ENCODE measurements at places on chromosomes 2 and 18.

GRCh38 chr2:234953116-234954031 lies 1.6 kb downstream of the SH3BP4 start:
- no peak for DNase-seq

GRCh38 chr2:95023222-95023597 lies 2.3 kb upstream of the MAL start:
- no peak for DNase-seq

DNA sequence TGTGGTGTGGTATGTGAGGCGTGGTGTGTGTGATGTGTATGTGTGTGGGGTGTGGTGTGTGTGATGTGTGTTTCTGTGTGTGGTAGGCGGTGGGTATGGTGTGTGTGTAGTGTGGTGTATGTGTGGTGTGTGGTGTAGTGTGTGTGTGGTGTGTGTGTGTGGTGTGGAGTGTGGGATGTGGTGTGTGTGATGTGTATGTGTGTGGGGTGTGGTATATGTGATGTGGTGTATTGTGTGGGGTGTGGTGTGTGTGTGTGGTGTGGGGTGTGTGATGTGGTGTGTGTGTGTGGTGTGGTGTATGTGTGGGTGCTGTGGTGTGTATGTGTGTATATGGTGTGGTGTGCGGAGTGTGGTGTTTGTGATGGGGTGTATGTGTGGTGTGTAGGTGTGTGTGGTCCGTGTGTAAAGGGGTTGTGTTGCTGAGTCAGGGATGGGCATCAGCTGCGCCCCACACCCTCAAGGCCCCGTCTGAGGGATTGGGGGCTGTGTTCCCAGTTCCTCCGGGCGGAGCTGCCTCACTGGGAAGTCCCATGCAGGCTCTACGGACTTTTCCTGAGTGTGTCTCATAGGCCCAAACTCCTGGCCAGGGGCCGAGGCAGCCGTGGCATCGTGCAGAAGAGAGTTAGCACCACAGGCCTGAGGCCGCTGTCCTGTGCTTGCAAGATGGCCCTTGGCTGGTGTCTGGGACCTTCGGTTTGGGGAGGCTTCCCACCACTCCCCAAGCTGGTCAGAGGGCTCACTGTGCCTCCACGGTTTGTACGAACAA lies 18.2 kb upstream of the ARL4C start:
- no peak for DNase-seq

- no peak for DNase-seq
Measured at GRCh38 chr2:48779019-48779716, 23.6 kb upstream of the LHCGR start.

DNA sequence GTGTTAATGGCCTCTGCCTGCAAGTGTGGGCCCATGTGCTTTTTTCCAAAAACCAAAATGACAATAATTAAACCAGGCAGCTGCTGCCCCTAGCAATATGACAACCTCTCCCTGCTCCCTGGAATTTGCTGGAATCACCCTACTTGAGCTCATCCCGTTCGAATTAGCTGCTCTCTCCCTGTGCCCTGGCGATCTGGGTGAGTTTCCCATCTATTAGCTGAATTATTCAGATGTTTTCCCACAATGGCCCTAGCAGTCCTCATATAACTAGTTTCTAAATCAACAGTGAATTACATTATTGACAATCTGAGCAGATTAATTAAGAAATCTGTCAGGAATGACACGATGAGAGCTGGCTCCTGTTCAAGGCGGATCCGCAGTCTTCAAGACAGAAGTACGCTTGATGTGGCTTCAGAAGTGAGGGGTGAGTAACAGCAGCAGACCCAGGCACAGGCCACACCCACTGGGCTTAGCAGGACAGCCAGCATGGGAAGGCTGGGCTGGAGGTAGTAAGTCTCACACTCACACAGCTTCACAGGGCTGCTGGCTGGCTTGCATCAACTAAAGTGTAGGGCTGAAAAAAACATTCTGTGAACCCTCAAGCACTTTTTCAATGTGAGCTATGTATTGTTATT lies 366.2 kb upstream of the ID2 start:
- DNase-seq: no peak

DNA sequence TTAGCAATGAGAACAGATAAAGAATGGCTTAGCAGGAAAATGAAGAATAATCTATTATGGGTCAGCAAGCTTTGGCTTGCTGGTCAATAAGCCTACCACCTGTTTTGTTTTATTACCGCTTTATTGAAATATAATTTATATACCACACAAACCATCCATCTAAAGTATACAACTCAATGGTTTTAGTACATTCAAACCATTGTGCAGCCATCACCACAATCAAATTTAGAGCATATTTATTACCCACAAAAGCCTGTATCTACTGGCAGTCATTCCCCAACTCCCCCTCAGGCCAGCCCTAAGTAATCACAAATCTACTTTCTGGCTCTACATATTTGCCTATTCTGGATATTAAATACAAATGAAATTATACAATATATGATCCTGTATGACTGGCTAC lies 17.2 kb downstream of the PPP3R1 start:
- DNase-seq: no peak

DNA sequence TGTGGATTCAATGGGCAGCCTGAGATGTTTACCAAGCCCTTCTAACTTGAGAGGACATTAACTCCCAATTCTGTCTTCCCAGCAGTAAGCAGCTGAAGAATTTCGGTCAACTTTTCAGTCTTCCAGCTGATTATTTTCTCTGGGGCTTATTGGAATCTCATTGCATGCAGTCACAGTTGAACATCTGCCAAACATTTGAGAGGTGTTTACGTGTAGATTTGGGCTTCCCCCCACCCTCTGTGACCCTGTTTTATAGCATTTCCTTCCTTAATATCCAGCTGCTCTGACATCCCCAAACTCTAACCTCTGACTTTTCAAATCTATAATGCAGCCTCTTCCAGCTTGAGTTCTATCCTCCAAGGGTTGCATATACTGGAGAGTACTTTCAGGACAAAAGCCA lies 16.5 kb upstream of the VIT start:
- no peak for DNase-seq

DNA sequence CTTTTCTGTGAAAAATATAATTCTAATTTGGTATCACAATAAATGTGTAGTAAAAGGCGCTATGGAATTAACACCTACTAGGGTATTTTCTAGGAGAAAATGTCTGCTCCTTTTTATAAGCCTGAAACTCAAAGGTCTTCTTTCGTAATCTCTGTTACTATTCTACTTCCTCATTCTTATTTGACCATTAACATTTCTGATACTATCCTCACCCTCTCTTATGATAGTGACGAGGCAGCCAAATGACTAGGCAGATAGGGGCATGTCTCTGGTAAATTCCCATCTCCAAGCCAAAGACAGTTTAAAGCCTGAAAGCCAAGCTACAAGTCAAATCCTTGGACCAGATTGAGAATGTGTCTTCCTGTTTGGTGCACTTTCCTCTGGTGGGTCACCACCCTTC lies 251.7 kb downstream of the LRRTM4 start:
- no peak for DNase-seq

GRCh38 chr2:160931531-160931930 lies 228.7 kb upstream of the TANK start:
- DNase-seq: no peak

DNA sequence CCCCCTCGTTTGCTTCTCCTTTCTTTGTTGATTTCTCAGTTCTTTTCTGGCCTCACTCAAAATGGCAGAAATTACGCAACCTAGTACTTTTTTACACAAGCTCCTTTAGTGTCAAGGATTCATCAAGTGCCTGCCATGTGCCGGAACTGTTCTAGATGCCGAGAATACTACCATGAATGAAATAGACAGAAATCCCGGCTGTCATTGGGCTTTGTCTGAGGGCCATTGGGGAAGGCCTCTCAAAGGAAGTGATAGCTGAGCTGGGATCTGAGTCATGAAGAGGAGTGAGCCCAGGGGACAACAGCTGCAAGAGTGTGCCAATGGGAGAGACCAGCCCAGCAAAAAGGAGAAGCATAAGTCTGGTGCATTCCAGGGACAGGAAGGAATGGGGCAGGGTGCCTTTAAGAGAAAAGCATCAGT lies 34.3 kb upstream of the PPP1CB start:
- no peak for DNase-seq

All from NCI-H524 treated with DMSO at 0.1 percent for 48 hours (cell line).